Dermis blood vessel endothelial cell (primary cell): ENCODE measurements at places on chromosomes 13 and 19. TPM values are rescaled to one million over a fixed set of nuclear protein-coding genes. Genes with fewer than 3 reads are reported as not detected.

The ARL11 gene
- 0.09 and 0.51 TPM in 2 replicates for total RNA-seq

The SHISA7 gene
- not detected in 2 replicates for total RNA-seq

The CYP4F12 gene
- not detected in 2 replicates for total RNA-seq

The CGB5 gene
- not detected in 2 replicates for total RNA-seq

The DIAPH3 gene
- total RNA-seq = 8.7 and 16.2 TPM in 2 replicates

The CYP4F8 gene
- not detected in 2 replicates for total RNA-seq

The SHANK1 gene
- total RNA-seq = 0.09 and 0.17 TPM in 2 replicates

The SLC1A6 gene
- not detected in 2 replicates for total RNA-seq

The ADGRE3 gene
- total RNA-seq = not detected in 2 replicates

The ZNF653 gene
- 5.1 and 12.4 TPM in 2 replicates for total RNA-seq

The ELSPBP1 gene
- total RNA-seq = not detected in 2 replicates

The PTPRS gene
- total RNA-seq = 17.5 and 26.2 TPM in 2 replicates

The SIAH3 gene
- under 0.01 TPM in 1 of 2 replicates, not detected in the other for total RNA-seq

The KL gene
- total RNA-seq = 0.23 and 1.0 TPM in 2 replicates

The KLK2 gene
- total RNA-seq = 0.14 TPM in 1 of 2 replicates, not detected in the other

The LRFN3 gene
- total RNA-seq = 3.6 and 3.7 TPM in 2 replicates

The KASH5 gene
- total RNA-seq = not detected in 2 replicates
